Activated gamma-delta T cell treated with anti-CD3 and anti-CD28 coated beads, Interleukin-2, amount 50 U/mL, for 16 hours (primary cell): ENCODE measurements at places on chromosomes 6 and 20.

- DNase-seq, result no peak
Observed at GRCh38 chr6:34338811-34339210, 53.7 kb downstream of the NUDT3 start.

DNA sequence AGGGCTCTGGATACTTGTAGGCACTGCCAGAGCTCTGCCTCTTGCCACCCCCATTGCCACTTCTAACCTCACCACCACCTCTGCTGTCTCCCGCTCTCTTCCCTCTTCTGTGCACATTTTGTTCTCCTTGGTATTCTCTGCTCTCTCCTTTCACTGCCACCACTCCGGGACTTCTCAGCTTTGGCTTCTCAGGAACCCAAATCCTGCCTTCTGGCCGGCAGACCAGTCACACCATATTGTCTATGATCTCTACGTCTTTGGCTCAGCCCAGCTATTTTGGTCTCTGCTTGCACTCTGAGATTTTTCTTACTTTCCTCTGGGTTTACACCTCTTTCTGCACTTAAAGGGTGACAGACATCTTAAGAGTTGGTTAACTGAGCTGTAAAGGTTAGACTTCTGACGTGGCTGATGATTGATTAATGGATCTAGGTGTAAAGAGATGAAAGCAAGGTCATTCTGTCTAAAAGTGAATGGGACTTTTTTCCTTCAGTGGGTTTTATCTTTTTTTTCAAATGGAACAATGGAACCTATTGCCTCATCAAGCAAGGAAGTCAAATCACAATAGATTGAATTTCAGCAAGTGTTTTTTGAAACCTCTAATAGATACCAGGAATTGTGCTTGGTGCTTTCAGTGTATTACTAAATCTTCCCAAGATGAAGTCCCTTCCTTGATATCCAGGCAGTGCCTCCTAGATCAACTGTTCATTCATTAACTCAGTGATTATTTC is 13.8 kb downstream of the MMP24 start:
- DNase-seq, result no peak

DNA sequence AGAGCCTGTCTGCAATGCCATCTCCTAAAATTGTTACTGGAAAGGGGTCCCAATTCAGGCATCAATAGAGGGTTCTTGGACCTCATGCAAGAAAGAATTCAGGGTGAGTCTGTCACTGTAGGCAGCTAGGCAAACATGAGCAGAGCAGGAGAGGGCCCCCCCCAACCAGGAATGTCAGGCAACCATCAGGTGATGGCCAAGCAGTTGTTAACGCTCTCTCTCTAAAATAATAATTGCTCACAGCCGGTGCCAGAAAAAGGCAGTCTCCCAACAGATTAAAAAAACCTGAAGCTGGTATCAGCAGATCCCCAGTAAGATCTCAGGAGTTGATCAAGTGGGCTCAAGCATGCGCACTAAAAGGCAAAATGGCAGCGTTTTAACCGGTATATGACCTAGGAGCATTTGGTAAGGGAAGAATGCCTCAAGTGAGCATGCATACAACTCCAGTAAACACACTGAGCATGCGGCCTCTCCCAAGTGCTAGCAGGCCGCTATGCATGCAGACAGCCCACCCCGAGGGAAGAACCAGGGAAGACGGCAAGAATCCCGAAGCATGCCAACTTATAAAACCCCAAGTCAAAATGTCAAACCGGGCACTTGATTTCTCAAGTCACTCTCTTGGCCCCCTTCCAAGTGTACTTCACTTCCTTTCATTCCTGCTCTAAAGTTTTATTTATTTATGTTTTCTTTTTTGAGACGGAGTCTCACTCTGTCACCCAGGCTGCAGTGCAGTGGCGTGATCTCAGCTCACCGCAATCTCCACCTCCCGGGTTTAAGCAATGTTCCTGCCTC is 44.0 kb upstream of the RNGTT start:
- DNase-seq, result no peak

- DNase-seq, result no peak
Observed at GRCh38 chr20:40274912-40275533, 414.0 kb downstream of the MAFB start.

DNA sequence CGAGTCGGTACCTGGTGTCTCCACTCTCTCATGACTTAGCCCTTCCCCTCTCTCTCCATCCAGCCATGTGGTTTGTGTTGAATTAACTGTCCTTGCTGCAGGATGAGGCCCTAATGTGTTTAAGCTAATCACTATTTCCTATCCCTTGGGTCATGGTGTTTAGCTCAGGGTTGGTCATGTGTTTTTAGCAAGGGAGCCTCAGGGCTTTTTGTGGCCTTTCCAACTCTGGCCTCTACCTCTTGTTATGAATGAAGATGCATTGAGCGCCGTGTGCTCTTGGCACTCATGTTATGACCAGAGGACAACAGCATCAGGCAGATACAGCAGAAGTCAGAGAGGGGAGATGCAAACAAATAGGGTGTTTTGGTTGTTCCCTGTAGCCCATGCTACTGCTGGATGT is 674.2 kb upstream of the FLRT3 start:
- DNase-seq, result no peak

DNA sequence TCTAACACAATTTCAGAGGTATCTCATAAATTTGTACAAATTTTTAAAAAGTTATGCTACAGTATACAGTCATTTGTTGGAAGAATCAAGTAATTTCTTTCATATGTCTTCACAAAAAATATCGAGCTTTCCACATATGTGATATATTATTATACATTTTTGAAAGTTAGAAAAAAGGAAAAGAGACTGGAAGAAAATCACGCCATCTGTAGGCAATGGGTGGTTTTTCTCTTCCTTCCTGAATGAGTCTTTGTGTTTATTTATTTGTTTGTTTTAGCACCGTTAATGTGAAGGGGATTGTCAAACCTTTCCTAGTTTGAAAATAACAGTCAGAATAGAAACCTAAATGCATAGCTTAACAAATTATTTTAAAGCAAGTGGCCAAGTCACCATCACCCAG is 130.6 kb downstream of the SYNDIG1 start:
- no peak for DNase-seq

DNA sequence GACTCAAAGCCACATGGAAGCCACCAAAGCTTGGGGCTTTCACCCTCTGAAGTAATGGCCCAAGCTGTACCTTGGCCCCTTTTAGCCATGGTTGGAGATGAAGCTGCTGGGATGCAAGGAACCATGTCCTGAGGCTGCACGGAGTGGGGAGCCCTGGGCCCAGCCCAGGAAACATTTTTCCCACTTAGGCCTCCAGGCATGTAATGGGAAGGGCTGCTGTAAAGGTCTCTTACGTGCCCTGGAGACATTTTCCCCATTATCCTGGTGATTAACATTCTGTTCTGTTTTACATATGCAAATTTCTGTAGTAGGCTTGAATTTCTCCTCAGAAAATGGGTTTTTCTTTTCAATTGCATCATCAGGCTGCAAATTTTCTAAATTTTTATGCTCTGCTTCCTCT is 558.2 kb downstream of the EYS start:
- no peak for DNase-seq

DNA sequence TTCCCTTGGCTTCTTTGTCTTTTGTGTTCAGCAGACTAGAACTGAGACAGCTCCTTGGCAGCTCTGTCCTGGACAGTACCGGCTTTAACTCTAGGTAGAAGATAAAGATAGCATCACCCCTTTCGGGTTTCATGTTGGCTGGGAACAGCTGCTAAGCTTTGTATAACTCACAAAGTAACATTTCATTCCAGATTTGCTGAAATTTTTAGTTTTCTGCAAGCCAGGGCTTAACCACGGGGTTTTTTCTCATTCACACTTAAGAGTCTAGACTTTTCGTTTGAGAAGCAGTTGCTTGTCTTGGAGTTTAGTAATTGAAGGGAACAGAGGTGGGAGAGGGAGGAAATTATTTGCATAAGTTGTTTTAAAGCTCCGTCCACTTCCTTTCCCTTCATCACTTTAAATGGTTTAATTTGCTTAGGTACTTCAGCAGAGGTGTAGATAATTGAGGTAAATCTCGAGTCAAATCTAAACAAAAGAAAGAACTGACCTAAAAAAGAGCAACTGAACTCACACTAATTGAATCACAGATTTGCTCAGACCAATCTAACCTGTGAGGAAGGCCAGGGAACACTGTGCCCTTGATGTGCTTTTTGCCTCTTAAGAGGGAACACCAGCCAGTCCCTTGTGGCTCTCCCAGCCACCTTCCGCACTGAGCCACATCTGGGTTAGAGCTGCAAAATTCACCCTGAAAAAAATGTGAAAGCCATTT is 48.3 kb downstream of the RREB1 start:
- no peak for DNase-seq

GRCh38 chr6:131929264-131929663 is 21.9 kb downstream of the CCN2 start:
- no peak for DNase-seq

- no peak for DNase-seq
Observed at GRCh38 chr6:13438126-13438525, 49.3 kb downstream of the GFOD1 start.

- DNase-seq, result no peak
Observed at GRCh38 chr6:39836606-39837005, 44.4 kb downstream of the DAAM2 start.

DNA sequence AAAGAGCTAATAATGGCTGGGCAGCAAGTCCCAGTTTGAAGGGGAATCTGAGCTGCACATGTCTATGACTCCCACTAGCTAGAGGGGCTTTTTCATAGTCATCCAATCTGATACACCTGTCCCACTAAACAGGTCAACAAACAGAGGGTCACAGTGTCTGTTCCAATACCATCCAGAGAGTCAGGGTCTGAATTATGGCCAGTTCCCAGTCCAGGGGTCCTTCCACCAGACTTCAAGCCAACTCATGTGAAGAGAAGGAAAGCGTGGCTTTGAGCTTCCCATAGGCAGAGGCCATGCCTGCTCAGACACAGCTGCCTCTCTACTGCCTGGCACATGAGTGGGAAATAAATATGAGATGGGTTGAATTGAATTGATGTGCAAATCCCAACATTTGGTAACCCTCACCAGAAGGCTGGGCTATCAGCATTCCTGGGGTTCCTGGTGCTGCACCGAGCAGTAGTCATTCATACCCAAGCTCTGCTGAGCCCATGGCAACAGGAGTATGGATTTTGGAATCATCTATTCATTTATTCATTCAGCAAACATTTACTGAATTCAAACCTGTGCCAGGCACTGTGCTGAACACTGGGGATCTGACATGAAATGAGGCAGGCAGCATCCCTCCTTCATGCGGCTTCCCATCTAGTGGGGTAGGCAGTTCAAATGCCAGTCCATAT is 17.2 kb downstream of the TP53RK start:
- DNase-seq, result no peak

- no peak for DNase-seq
Observed at GRCh38 chr6:107868867-107869611, 44.9 kb upstream of the SCML4 start.

GRCh38 chr20:59123011-59123677 is 40.5 kb upstream of the ZNF831 start:
- peak; percentile 27 for DNase-seq

DNA sequence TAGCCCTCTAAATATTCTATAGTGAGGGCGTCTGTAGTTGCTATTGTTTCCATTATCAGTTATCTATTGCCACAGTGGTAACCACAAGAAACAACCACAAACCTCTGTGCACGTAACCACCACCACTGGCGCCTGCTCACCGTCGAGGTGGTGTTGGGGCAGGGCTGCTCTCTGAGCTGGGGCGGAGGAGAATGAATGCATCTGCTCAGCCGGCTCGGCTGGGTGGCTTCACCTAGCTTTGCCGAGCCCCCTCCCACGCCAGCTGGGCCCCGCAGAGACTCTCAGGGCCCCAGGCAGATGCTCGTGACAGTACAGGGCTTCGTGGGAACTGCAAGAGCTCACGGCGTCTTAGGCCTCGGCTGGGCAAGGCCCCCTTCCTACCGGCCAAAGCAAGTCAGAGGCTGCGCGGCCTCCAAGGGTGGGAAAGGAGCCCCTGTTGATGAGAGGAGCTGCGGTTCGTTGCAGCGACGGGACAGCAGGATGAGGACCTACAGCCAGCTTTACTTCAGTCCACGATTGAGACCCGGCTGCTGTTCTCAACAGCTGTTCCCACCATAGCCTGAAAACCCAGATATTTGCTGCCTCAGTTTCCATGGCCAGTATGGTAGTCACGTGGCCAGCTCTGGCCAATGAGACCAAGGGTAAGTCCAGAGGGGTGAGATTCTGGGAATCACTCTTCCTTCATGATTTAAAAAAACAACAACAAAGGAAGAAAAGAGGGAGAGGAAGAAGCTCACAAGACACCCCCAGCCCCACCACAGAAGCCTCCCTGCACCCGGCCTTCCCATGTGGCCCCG is 120.2 kb upstream of the AFDN start:
- DNase-seq, result peak; percentile 9

DNA sequence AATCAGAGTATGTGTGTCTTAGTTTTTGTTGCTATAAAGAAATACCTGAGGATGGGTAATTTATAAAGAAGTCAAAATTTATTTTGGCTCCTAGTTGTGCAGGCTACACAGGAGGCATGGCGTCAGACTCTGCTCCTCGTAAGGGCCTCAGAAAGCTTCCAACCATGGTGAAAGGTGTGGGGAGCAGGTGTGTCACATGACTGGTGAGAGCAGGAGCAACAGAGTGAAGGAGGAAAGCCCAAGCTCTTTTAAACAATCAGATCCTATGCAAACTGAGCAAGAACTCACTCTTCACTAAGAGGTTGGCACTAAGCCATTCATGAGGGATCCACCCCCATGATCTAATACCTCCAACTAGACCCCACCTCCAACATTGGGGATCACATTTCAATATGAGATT is 1524.3 kb downstream of the HACE1 start:
- no peak for DNase-seq

- no peak for DNase-seq
Observed at GRCh38 chr6:123769431-123769830, 34.2 kb upstream of the NKAIN2 start.

DNA sequence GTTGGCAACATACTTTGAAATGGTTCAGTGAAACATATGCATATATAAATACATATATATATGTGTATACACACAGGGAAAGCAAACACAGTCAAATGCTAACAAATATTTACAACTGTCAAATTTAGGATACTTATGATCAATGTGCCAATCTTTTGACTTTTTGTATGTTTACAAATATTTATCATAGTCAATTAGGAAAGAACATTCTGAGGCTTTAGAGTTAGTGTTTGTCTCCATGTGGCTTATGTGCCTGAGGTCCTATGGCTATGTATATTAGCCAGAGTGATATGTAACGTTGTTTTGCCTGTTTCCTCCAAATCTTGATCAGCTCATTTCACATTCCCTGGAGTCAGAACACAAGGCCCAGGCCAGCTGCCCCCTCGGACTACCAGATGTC is 126.5 kb upstream of the MAN1A1 start:
- no peak for DNase-seq

DNA sequence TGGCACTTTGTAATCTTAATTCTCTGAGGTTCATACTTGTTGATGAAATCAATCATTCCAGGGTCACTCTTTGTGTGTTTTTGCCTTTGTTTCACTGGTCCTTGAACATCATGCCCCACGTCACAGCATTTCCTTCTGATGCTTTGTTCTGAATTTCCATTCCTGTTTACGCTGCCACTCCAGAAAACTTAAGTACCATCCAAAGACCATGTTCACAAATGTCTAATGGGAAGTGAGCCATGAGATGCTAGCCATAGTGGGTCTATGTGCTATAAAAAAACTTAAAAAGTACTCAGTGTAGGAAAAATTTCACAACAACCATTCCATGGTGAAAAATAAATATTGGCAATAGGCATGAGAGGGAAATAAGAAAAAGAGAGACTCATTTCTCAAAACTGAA is 232.0 kb downstream of the IBTK start:
- DNase-seq, result no peak
